ENCODE measurements at places on chromosomes 5 and 9.

GRCh38 chr5:149445343-149445738, 66.2 kb upstream of the IL17B start:
- no peak for DNase-seq

GRCh38 chr5:43041110-43041668, 1.1 kb upstream of the ANXA2R start:
- DNase-seq = peak; percentile 27

GRCh38 chr9:89675058-89675742, 70.4 kb downstream of the GADD45G start:
- peak; percentile 94 for DNase-seq

DNA sequence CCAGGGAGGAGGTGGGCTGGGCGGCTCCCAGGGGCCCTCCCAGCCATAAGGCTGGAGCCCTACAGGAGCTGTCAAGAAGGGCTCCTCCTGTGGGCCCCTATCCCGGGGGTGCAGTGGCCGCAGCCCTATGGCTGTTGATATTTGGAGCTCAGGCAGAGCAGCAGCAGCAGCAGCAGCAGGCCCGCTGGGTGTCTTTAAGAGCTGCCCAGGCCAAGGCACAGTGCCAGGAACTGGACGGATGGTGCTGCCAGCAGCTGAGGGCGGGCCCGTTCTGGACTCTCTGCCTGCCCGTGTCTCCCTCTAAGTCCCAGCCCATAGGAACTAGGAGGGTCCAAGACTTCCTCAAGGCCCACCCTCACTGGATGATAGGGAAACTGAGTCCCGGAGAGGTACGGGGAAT, 3.6 kb downstream of the AK1 start:
- no peak for DNase-seq

- DNase-seq = no peak
Observed at GRCh38 chr9:82938426-82939218, 124.3 kb downstream of the RASEF start.

DNA sequence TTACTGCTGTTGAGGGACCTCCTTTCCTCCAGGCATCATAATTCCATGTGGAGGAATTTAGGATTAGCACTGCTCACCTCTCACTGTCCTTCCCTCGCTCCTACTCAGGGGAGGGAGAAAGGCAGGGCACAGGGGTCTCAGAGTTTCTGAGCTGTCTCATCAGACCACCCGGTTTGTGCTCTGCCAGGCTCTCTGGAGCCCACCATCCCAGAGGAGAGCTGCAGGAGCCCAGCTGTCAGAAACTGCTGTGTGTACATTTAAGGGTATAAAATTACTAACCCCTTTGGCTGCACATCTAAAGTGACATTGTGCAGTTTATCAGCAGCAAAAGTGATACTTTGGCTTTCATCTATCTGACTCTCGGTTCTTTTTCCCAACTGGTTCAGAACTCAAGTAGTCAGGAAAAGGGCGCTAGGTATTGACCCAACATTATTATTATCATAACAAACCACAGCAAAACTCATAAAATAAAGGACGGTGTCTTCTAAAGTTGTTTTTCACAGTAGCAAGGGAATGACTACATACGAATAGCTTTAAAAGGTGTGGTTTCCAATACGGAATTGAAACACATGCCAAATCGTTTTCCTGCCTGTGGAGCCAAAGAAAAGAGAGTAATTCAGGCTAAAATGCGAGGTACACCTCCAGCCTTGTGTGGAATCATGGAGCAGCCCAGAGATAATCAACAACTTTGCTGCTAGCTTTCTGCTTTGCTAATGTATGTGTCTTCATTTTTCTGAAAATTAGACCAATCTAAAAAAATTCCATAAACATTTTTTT, 348.1 kb downstream of the TMEM167A start:
- no peak for DNase-seq

All from NCI-H2081 treated with DMSO at 0.1 percent for 48 hours (cell line).